Occipital lobe (tissue), 3 donors: ENCODE measurements at places on chromosomes 6 and 20. TPM values are rescaled to one million over a fixed set of nuclear protein-coding genes. Genes with fewer than 3 reads are reported as not detected.

- DNase-seq = no peak
These were observed 63.3 kb downstream of the CD24 start for GRCh38 chr6:106910999-106911949.

- no peak for DNase-seq
These were observed 9.5 kb upstream of the FOXC1 start for GRCh38 chr6:1600063-1600763.

GRCh38 chr6:14058029-14058695 is 59.4 kb upstream of the CD83 start:
- no peak for DNase-seq

- no peak for DNase-seq
These were observed 16.6 kb downstream of the CD40 start for GRCh38 chr20:46134716-46135115.

DNA sequence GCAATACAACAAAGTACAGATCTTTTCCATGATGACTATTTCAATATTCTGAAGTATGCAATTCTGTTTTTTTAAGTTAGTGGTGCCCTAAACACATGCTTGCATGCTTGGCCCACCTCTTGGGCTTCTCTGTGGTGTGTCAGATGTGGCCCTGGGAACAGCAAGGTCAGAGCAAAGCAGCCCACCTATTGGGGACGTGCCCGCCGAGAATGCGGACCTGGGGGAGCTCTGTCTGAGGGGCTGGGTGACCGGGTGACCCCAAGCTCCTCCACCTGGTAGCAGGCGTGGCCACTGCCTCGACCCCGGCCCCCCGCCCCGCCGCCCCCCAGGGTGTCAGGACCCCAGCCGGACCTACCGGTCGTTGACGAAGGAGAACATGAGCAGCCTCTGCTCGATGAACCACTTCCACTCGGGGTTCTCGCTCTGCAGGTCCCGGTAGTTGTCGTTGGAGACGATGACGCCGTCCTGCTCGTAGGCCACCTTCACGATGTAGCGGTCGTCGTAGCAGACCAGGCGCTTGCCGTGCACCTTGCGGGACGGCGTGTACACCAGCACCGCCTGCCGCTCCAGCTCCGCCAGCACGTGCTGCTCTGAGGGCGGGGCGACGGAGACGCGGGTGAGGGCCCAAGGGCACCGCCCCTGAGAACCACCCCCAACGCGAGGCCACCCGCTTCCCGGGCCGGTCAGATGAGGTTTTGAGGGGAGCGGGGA is 28.3 kb downstream of the ZC3H12D start:
- DNase-seq = no peak

DNA sequence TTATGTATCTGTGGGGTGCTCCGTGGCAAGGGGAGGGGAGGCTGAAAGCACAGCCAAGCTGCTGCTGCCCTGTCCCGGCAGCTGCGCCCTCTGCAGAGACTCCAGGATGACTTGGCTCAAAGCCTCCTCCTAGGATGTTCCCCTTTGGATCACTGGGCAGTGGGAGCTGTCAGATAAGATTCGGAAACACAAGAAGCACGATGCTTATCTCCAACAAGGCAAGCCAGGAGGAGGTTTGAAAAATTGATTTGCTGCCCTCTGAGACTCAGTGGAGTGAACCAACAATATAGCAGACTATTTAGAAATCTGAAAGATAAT is 776.4 kb downstream of the C6orf118 start:
- no peak for DNase-seq

GRCh38 chr6:118092086-118092485 is 185.0 kb downstream of the SLC35F1 start:
- DNase-seq = no peak

- DNase-seq = no peak
These were observed 78.7 kb downstream of the DLL1 start for GRCh38 chr6:170212051-170212756.

DNA sequence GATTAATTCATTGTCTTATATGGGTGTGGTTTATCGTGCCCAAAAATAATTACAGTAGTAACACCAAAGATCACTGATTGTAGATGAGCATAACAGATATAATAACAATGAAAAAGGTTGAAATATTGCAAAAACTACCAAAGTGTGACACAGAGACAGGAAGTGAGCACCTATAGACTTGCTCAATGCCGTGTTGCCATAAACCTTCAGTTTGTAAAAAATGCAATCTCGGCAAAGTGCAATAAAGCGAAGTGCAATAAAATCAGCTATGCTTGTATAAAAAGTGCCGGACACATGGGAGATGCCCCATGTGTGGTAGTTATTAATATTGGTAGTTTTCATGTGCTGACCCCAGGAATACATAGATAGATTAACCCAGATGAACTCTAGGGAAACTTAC is 192.6 kb downstream of the NRN1 start:
- DNase-seq = no peak

- no peak for DNase-seq
These were observed 90.6 kb upstream of the SYNDIG1 start for GRCh38 chr20:24378661-24379483.

DNA sequence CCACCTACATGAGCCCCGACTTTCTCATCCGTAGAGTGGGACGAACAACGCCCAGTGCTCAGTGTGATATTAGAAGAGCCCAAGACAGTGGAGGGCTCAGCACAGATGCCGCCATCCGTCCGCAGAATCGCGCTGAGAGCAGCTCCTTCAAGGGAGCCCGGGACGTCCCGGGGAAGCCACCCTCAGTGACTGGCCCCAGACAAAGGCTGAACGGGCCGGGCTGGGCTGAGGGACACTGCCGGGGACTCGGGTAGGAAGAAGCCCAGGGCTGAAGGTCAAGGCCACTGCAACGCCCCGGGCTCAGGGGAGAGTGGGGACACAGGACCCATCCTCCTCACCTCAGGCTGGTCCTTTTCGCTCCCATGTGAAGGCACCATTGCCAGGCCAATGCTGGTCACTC is 12.8 kb upstream of the CHRNA4 start:
- no peak for DNase-seq

GRCh38 chr20:25508083-25508770 is 77.1 kb downstream of the NINL start:
- DNase-seq = no peak

DNA sequence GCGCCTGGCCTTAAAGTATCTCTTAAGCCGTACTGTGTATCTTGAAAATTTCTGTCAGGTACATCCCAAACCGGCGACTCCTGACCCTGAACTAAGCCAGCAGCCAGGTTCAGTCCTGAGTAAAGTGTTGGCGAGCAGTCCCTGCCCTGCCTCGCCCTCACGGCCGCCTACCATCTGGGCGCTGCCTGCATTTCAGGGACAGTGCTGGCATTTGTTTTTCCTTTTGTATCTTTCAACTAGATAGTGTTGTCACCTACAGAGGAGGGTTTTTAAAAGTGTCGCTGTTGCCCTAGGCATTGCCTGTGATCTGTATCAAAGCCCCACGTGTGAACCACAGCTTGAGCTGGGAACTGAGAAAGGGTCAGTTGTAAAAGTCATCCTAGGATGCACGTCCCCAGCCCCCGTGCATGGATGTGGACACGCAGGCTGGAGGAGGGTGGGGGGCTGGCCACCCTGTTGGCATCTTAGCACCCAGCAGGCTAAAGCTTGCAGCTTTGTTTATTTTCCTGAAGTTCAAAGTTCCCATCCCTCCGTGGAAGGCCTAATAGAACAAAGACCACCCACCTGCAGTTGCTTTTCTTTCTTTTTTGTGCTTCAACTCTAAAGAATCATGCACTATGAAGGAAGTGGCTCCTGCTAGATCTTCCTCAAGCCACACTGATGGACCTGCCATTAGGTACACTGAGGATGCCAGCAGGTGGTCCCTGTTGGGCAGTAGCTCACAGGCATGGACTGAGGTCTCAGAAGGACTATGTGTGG is 136.8 kb downstream of the ZDHHC14 start:
- no peak for DNase-seq

DNA sequence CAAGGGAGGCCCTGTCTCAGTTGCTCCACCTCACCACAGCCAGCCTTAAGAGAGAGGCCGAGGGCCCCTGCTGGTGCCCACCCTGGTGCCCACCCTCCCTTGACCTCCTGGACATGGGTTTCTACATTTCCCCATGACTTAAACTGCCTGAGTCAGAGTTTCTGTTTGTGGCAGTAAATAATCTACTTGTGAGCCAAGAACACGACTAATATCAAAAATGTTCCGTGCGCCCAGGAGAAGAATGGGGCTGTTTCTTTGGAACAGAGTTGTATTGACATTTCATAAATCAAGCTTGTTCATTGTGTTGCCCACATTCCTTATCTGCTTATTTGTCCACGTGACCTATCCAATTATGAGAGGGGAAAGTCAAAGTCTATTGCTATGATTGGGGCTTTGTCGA is 143.5 kb downstream of the ANKRD60 start:
- DNase-seq = no peak

DNA sequence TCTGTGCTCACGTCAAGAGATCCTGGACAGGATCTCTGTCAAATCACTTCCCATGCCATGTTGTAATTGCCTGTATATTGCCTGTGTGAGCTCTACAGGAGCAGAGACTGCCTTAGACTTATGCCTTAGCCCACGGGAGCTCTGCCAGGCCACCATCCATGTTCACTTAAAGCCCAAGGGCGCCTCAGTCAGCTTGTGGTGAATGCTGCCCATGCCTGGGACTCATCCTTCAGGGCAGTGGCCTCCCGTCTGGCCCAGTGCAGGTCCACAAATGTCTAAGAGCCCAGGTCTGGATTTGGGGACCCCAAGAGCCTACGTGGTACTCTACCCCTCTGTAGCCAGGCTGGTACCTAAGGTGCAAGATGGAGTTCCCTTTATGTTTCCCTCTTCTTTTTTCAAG is 22.4 kb upstream of the BPIFA2 start:
- no peak for DNase-seq

DNA sequence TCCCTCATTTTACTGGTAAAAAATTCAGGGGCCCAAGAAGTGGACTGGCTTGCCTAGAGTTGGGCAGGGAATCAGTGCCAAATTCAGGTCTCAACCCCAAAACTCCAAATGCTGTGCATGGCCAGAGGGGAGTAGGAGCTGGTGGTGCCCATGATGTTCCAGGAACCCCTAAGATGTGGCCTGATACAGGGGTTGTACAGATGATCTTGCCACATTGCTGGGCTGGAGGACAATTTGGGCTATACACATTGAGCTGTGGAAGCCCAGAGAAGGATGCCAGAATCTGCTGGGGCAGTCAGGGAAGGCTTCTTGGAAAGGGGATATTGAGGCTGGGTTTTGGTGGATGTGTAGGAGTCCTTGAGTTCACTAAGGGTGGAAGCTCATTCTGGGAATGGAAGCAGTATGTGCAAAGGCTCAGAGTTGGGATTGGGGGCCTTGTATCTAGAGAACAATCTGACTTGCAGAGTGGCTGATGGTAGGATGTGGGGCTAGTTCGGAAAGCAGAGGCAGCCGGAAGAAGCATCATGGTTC is 38.0 kb upstream of the APCDD1L start:
- no peak for DNase-seq

- no peak for DNase-seq
These were observed 290.0 kb downstream of the PTPRK start for GRCh38 chr6:128230267-128230989.

- no peak for DNase-seq
These were observed 63.6 kb downstream of the SYTL3 start for GRCh38 chr6:158713469-158713868.

GRCh38 chr6:12200761-12201160 is 89.4 kb upstream of the EDN1 start:
- DNase-seq = no peak

The NMBR gene
- 12.6 TPM for total RNA-seq

The TNF gene
- total RNA-seq = not detected

The HLA-DOA gene
- 0.16 TPM for total RNA-seq

The ARFGEF2 gene
- total RNA-seq = 27.5 TPM

The ULBP3 gene
- total RNA-seq = 6.2 TPM

The NUP43 gene
- total RNA-seq = 23.9 TPM

The PPP1R14C gene
- total RNA-seq = 61.3 TPM

The LAMP5 gene
- total RNA-seq = 4.8 TPM
